ENCODE measurements at places on chromosomes 1 and 21.

DNA sequence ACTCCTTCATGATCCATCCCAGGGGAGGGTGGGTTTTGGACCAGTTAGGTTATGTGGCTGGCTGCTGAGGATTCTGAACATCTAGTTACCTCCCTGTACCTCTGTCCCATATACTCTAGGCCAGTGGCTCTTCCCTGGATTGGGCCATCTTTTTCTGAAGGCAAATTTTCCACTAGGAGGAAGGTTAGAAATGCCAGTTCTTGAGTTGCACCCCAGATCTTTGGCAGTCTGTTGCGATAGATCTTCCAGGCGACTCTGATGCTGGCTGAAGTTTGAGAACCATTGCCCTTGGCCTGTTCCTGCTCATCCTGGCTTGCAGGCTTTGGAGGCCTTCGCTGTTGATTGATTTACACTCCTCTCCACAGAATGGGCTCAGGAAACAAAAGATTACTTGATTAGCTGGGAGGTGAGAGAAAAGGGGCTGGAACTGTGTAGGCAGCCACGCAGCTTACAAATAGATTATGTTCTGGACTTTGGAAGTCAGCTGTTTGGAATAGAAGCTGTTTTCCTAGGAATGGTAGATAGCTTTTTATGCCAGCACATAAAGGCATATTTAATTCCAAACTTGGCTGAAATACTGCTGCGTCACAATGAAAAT lies 110.1 kb downstream of the MRPS6 start:
- DNase-seq = no peak

DNA sequence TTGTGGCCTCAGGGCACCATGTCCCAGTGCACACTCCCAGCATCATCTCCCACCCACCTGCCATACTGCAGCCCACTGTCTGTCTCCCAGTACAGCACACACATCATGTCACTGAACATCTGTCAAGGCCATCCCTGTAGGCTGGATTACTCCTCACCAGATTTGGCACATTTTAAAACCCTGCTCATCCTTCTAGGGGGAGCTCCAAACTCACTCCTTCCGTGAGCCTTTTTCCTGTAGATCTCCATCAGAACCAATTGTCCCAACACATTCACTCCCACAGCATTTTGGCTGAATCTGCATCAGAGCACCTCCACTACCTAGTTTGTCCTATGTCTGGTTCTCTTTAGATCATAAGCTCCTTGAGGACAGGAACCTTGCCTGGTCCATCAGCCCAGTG lies 58.6 kb upstream of the GRIK3 start:
- no peak for DNase-seq

GRCh38 chr1:183739082-183739481 lies 65.8 kb upstream of the RGL1 start:
- DNase-seq = no peak

DNA sequence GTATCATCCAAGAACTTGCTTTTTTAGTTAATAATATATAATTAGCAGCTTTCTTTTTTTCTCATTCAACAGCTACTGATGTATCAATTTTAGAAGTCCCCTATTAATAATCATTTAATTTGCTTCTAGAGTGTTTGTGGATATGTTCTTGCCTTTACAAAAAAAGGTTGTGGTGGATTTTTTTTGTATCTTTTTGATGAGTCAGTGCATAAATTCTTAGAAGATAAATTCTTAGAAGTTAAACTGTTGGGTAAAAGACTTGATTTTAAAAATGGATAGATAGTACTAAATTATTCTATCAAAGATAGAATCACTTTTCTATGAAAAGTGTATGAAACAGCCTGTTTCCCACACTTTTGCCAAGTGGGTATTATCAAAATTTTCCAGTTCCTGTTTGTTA lies 11.9 kb downstream of the FGGY start:
- no peak for DNase-seq

- DNase-seq = no peak
Observed at GRCh38 chr1:62800281-62800680, 16.3 kb downstream of the ATG4C start.

DNA sequence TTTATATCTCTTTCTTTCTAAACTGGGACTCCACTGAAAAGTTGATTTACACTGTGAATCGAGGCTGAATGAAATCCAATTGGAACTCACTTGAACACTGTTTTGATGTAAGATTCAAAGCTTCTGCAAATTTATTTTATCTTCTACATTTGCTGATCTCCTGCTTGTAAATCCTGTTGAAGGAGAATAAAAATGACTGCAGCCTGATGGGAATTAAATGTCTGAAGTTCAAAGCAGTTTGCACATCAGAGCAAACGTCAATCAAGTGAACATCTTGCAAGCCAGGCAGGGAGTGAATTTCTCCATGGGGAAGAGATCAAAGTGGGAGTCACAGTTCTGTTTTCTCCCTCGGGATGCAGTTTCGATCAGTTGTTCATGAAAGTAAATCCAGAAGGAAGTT lies 127.2 kb downstream of the CACHD1 start:
- no peak for DNase-seq

GRCh38 chr1:61388566-61388965 lies 306.2 kb downstream of the NFIA start:
- DNase-seq = no peak

All from trophoblast cell (in vitro differentiated cells and primary cell).